Esophagus muscularis mucosa (tissue), 4 donors: ENCODE measurements at places on chromosomes 11 and 22. TPM values are rescaled to one million over a fixed set of nuclear protein-coding genes. Genes with fewer than 3 reads are reported as not detected.
A peak's percentile ranks its signal among the peaks of the same experiment; 100 is the strongest.

GRCh38 chr11:57424792-57425564, 1.9 kb downstream of the SLC43A3 start:
- H3K36me3 ChIP-seq = peaks cover 33% of the 10 kb centered on the region
- H3K27me3 ChIP-seq = no peaks in the 10 kb centered on the region
- H3K27ac ChIP-seq = peak overlapping the region; percentile 98

DNA sequence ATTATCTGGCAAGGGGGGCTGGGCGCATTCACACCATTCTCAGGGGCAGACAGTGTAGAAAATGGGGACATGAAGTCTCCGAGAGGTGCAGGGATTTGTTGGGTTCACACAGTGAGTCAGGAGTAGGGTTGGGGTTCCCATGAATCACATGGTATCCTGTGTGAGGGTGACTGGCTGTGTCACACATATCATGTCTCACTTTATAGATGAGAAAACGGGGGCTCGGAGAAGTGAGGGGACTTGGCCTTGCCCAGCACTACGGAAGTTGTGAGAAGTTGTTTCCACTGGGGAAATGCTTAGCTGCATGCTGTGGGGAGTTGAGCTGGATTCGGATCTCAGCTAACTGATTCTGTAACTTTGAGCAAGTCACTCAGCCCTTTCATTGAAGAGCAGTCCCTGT, 4.2 kb downstream of the GAL3ST3 start:
- H3K4me3 ChIP-seq = no peak overlapping the region
- H3K27me3 ChIP-seq = no peaks in the 10 kb centered on the region

GRCh38 chr22:21642584-21643448, 714 bp downstream of the SDF2L1 start:
- peak overlapping the region; percentile 84 for H3K27ac ChIP-seq
- no peaks in the 10 kb centered on the region for H3K36me3 ChIP-seq
- H3K4me1 ChIP-seq = peaks cover 36% of the 10 kb centered on the region
- no peak for DNase-seq
- H3K4me3 ChIP-seq = peak overlapping the region; percentile 73
- no peaks in the 10 kb centered on the region for H3K27me3 ChIP-seq

GRCh38 chr11:59195586-59195985, 17.1 kb downstream of the MPEG1 start:
- no peaks in the 10 kb centered on the region for H3K4me1 ChIP-seq
- H3K36me3 ChIP-seq = peaks cover 41% of the 10 kb centered on the region
- no peak for DNase-seq

- DNase-seq = no peak
- no peaks in the 10 kb centered on the region for H3K27me3 ChIP-seq
- H3K4me3 ChIP-seq = no peak overlapping the region
- H3K27ac ChIP-seq = no peak overlapping the region
These were observed 204.4 kb downstream of the FAM76B start for GRCh38 chr11:95585069-95585751.

GRCh38 chr22:27776650-27776958, 25.0 kb downstream of the MN1 start:
- peak overlapping the region; percentile 95 for H3K27ac ChIP-seq
- H3K27me3 ChIP-seq = no peaks in the 10 kb centered on the region
- H3K36me3 ChIP-seq = no peaks in the 10 kb centered on the region
- peak overlapping the region; percentile 21 for H3K4me3 ChIP-seq
- peaks cover 92% of the 10 kb centered on the region for H3K4me1 ChIP-seq
- DNase-seq = no peak

DNA sequence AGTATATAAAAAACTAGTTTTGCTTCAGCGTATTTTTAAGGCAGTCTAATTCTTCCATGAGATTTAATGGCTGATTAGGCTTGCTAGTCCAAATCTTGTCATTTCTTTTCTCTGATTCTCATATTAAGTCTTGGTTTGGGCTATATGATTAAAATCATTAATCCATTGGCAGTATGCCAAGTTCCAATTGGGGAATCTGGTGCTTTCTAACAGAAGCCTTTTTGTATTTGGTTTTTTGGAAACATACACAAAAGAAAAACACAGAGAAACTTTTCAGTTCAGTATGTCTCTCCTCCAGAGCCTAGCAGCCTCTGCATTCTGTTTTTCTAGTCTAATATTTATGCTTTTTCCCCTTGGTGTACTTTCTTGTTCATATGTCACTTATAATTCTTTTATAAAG, 37.9 kb downstream of the SWAP70 start:
- DNase-seq = no peak
- no peak overlapping the region for H3K4me3 ChIP-seq
- H3K27me3 ChIP-seq = no peaks in the 10 kb centered on the region
- H3K27ac ChIP-seq = peak overlapping the region; percentile 69
- H3K36me3 ChIP-seq = no peaks in the 10 kb centered on the region
- H3K4me1 ChIP-seq = peaks cover 45% of the 10 kb centered on the region

DNA sequence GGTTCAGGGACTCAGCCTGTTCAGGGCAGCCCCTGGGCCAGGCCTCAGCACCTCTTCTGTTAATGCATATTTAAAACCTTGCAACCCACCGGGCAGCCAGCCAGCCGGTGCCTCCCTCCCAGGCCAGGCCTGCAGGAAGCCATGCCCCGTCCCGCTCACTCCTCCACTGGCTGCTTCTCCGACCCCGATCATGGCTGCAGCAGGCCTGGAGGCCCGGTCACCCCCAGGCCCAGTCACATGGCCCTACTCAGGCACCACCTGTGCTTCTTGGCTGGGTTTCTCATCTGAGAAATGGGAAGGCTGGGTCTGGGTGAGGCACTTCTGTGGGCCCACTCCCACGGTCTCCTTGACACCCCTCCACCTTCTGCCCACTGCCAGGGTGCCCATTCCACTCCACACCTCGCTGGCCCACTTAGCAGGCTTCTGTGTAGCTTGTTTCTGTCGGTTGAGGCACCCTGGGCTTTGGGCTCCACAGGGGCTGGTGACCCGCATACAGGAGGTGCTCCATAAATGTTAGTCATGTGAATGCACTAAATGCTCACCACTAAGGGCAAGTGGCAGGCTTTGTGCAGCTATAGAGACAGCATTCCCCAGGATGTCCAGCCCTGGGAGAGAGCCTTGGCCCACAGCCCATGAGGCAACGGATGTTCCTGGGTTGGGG, 11.4 kb downstream of the RTN4R start:
- H3K4me3 ChIP-seq = no peak overlapping the region
- H3K4me1 ChIP-seq = no peaks in the 10 kb centered on the region
- H3K27me3 ChIP-seq = no peaks in the 10 kb centered on the region
- DNase-seq = no peak

DNA sequence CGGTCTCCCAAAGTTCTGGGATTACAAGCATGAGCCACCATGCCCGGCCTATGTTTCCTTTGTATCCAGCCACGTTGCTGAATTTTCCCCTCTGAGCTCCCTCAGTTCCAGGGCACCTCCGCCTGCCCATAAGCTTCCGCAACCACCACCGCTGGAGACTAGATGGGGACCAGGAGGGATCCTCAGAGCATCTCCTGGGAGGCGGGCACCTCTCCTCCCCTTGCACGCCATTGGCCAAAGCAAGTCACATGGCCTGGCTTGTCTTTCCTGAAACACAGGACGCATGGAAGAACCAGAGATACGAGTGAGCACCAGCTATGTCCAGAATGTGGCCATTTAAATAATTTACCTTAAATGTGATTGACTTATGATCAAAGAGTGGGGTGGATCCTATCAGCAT, 388.3 kb downstream of the BRD1 start:
- H3K4me1 ChIP-seq = no peaks in the 10 kb centered on the region
- no peak overlapping the region for H3K27ac ChIP-seq
- no peak for DNase-seq
- no peaks in the 10 kb centered on the region for H3K27me3 ChIP-seq
- H3K4me3 ChIP-seq = no peak overlapping the region

LARGE2 gene
- not detected for total RNA-seq

PSMD13 gene
- 124 TPM for total RNA-seq

OR2D2 gene
- total RNA-seq = not detected

SCARF2 gene
- 28.6 TPM for total RNA-seq
